ENCODE measurements at places on chromosomes 5 and 9. TPM values are rescaled to one million over a fixed set of nuclear protein-coding genes. Genes with fewer than 3 reads are reported as not detected.

DNA sequence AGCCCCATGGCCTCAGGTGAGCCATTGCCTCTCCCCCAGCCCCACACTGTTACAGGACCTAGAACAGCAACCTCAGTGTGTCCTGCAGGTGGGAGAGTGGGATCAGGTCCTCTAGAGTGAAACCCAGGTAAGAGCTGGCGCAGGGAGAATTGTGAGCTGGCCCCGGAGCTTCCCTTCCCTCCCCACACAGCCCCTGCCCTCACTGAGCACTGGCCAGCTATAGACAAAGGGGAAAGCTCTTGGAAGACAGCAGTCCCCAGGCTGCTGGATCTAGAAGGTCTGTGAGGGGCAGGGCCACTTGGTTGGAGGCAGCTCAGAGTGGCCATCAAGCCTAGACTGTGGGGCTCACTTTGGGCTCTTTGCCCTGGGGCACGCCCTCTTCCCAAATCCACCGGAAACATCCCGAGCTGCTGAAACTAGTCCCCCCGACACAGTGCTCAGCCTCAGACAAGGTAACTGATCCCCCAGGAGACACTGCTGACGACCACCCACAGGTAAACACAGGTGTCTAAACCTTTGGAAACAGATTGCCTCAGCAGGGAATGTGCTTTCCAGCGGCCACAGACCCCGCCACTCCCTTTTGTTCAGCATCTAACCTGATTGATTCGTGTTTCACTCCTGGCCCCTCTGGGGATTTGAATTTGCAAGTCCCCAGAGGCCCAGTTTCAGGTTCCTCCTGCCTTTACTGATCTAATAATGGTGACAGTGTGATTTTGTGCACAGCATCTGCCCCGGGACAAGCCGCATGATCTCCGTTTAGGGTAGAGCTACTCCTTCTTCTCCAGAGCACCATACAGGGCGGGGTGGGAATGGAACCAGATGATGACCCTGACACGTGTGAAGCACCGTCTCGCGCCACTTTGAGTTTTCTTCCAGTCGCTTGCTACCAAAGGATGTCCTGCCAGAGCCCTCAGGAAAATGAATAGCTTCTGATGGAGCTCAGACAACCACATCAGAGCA is 42.2 kb upstream of the ADAMTS2 start:
- DNase-seq = no peak

DNA sequence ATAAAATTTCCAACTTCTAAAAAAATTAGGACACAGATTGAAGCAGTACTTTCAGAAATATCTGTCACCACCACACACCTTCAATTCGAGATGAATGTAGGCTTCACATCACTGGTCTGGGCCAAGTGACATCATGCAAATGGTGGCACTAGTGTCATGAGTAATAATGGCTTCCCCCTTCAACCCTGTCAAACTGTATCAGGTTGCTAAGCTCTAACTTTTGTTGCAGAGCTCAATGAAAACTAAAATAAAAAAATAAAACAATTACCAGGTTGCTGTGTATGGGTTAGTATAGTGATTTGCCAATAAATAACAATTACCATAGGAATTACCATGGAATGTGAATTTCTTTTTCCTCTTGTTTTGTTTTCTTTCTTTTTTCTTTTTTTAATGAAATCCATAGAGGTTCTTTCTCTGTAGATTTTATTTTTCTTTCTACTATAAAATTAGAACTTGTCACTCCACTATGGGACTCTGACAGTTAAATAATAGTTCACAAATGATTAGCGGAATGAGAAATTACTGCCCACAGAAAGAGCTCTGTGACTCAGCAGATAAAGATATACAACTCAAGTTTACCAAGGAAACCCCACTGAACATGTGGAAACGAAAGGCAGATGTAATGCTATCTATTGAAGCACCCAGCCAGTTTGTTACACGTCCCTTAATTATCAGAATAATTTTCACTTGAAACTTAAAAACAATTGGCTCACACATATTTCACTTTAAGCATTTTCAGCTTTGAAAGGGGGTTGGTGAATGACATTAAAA is 783.8 kb upstream of the WWC1 start:
- DNase-seq = no peak

DNA sequence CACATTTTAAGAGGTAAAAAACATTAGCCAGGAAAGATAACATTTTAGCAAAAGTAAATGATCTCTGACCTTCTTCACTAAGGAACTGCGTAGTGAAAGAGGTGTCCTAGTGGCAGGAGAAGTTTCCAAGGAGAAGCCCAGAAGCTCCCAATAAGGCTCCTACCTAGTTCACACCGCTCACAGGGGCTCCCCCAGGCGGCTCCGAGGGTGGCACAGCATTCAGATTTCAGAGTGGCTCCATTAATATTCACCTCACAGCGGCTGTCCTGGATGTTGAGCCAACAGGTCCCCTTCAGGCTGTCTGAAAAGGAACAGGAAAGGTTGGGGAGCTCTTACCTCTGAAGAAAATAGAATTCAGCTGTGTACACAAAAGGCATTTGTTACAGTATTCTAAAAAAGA is 187.3 kb downstream of the FBN2 start:
- no peak for DNase-seq

DNA sequence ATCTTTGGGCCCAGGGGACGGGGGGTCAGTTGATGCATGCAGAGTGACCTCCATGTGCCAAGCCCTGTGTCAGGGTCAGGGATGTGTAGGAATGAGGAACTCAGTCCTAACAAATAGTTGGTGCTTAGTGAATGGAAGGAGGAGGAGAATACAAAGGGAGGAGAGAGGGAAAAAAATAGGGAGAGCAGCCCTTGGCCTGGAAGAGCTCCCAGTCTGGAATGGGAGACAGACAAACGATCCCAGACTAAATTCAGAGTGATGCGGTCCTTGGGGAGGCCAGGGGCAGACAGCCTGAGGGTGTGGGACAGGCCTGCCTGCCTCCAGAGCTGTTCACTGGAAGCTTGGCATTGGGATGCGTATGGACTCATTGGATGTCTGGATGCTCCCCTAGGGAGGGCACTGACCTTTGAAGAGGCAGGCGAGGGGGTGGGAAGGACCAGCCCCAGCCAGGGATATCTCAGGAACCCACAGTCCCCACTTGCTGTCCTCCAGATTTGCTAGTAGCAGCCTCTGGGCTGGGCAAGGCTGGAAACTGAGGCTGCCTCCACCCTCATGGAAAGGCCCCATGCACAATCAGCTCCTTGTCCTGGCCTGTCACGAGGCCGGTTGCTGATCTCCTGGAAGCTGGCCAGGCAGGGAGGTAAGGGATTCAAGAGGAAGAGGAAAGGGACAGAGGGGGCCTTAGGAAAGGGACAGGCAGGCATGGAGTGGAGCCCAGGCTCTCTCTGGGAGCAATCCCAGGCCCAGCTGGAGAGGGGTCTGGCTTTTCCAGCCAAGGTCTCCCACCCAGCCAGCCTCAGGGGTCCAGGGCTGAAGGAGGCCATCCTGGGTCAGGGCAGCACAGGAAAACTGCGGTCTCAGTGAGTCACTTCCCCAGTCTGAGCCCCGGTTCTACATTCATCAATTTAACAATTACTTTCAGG is 69.0 kb upstream of the GGTA1 start:
- peak; percentile 57 for DNase-seq

DNA sequence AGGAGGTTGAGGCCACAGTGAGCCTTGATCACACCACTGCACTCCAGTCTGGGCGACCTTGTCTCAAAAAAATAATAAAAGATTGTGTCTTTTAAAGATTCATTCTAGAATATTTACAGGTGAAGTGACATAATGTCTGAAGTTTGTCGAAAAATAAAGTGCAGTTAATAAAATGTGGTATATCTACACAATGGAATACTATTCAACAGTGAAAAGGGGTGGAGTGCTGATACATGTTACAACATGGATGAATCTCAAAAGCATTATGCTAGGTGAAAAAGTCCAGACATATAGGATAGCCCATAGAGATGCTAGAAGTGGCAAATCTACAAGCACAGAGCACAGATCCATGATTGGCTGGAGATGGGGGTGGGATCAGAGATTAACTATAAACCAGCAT is 101.9 kb downstream of the PAX5 start:
- DNase-seq = no peak

DNA sequence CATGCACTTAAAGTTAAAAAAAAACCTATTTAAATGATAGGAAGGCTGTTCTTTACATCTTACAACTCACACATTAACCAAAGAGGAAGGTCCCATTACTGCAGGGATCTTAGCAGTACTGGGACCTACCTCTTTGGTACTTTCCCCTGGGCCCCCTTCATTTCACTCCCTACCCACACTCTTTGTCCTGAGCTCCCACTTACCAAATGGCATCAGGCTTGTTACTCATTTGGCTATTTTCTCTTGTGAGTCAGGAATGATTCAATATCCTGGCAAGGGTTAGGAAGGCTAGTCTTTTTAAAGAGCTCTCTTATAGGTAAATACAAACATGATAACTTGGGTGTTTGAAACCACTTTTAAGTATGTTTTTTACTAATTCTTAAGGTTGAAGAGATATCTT is 117.4 kb upstream of the ELL2 start:
- DNase-seq = no peak

GRCh38 chr9:87529671-87530070 is 32.0 kb downstream of the DAPK1 start:
- no peak for DNase-seq

- peak; percentile 49 for DNase-seq
Measured at GRCh38 chr5:159764283-159765134, 151.8 kb upstream of the ADRA1B start.

DNA sequence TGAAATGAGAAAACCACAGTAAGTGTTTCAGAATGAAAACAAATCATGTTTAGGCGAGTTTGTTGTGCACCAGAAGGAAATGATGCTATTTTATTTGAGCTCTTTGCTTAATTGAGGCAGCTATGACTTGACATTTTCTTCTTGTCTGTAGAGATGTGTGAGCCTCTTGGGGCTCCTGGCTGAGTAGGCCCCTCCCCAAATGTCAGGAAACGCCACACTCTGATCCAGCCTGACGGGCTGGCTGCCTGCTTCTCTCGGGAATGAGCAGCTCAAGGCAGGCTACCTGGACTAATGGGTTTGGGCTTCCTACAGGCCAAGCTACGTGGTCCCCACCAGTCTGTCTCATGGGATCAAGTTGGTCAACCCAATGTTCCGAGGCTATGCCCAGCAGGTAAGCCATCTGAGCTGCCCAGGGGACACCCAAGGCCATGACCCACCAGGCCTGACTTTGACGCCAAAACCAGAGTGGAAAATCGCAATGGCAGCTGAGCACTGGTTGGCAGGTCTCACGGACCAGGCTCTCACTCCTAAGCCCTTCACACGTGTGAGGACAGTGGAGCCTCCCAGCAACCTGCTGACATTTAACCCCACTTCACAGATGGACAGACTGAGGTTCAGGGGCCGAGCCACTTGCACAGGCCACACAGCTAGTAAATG is 29.9 kb downstream of the USP20 start:
- no peak for DNase-seq

DNA sequence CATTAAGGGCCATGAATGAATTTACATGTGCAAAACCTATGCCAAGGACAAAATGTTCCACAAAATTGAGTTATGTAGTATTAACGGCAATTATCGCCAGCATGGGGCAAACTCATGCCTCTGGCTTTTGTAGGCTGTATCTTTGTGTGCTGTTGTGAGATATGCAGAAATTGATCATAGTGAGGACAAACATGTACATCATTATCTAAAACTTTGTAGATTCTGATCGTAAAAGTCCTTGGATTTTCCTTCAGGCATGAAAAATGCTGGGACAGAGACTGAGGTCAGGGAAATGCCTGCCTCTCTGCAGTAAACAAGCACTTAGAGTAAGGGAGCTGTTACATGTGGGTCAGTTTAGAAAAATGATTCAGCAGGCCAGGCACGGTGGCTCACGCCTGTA is 5.9 kb upstream of the TXNDC8 start:
- no peak for DNase-seq

DNA sequence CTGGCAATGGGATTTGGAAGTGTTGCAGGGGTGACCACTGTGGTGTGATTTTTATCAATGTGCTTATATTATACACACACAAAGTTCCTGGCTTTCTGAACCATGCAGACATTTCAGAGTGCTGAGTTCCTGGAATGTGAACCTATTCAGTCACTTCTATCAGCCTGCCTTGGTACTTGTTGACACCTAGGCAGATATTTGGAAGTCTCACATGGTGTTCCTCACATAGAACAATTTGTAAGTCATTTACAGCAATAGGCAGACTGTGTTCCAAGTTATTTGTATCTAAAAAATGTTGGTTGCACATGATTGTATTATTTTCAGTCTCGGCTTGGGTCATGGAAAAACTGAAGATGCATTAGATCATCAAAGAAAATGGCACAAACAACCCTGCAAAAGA is 182.2 kb downstream of the SREK1 start:
- DNase-seq = no peak

GRCh38 chr9:94894094-94894699 is 167.7 kb downstream of the AOPEP start:
- no peak for DNase-seq

DNA sequence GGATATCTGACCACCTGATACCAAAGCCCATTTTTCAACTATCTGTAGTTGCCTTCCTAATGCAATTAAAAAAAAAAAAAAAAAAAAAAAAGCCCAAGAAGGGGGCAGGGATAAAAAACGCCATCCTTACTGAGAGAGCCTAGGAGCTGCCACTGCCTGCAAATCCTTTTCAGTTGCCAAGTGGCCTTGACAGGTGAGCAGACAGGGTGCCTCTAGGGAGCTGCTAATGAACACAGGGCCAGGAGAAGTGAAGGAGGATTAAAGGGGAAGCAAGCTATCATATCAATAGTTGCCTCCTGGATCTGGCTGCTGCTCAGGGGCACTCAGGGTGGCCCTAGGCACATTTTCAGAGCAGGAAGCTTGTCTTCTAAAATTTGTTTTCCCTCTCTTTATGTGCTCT is 547.4 kb downstream of the TLE1 start:
- no peak for DNase-seq

DNA sequence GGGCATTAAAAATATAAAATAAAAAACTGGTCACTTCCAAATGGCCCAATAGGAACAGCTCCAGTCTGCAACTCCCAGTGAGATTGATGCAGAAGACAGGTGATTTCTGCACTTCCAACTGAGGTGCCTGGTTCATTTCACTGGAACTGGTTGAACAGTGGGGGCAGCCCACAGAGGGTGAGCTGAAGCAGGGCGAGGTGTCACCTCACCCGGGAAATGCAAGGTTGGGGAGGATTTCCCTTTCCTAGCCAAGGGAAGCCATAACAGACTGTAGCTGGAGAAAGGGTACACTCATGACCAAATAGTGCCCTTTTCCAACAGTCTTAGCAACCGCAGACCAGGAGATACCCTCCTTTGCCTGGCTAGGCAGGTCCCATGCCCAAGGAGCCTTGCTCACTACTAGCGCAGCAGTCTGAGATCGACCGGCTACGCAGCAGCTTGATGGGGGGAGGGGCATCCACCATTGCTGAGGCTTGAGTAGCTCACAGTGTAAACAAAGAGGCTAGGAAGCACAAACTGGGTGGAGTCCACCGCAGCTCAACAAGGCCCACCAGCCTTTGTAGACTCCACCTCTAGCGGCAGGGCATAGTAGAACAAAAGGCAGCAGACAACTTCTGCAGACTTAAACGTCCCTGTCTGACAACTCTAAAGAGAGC is 12.7 kb downstream of the RLN1 start:
- DNase-seq = no peak

- no peak for DNase-seq
Measured at GRCh38 chr9:87029905-87030304, 82.6 kb upstream of the GAS1 start.

The SLC34A1 gene
- not detected for total RNA-seq

The PTGDS gene
- total RNA-seq = 13.5 TPM

The PPP3R2 gene
- total RNA-seq = not detected

The TAF11L10 gene
- total RNA-seq = not detected

The SPATA31C2 gene
- 0.14 TPM for total RNA-seq

The C5orf52 gene
- total RNA-seq = not detected

Data from uterus (tissue), 4 donors.